ENCODE measurements at places on chromosomes 11 and 22.
A peak's percentile ranks its signal among the peaks of the same experiment; 100 is the strongest.

DNA sequence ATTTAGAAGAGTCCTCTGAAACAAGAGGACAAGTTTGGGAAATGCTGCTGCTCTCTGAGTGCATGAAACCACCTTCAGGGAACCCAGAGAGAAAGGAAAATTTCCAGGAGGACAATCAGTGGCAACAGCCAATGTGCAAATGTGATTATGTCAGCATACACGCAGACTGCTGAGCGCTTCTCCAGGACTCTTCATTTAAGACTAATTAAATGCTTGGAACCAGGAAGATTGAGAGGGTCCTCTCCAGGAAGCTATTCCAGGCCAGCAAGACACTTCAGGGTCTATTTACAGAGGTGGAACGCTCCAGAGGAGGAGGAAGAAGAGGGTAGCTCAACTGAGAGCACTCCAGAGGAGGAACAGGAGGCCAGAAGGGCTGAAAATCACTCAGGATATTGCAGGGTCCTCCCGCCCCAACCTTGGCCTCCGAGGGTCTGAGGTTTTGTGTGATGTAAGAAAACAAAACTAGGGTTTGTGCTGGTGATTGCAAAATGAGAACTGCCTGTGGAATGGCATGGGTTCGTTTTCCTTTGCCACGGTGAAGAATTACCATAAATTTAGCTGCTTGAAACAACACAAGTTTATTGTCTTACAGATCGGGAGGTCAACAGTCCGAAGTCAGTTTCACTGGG is 14.1 kb upstream of the HTR3A start:
- DNase-seq, result no peak

DNA sequence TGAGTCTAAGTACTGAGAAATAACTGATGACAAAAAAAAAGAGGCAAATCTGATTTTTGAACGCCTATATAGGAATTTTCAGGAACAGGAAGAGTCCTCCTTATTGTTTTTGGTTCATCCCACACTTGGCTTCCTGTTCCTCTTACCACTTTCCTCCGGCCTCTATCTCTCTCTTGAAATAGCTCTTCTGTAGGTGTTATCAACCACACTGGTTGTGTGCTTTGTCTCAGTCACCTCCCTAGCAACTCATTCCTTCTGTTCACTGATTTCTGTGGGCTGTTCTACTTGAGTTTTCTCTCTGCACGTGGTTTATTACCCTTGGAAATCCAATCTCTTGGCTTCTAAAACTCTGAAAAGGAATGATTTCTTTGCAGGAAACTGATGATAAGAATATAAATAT is 78.7 kb upstream of the C11orf87 start:
- DNase-seq, result no peak

DNA sequence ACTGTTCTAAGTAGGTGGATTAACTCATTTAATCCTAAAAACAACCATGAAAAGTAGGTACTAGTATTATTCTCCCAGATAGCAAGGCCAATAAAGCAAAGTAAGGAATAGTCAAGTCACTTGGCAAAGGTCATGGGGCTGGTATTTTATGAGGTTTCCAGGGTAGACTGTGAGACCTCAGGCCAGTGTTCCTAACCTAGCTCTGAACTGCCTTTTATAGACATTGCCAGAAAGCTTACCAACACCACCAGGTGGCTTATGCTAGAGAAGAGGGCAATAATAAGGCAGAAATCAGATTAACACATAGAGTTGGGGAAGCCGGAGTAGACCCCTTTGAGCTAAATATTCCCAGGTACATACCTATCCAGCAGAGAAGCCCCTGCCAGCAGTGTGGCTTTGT is 490.9 kb upstream of the TENM4 start:
- DNase-seq, result no peak

- no peak for DNase-seq
Observed at GRCh38 chr22:40703736-40704135, 24.5 kb downstream of the MCHR1 start.

DNA sequence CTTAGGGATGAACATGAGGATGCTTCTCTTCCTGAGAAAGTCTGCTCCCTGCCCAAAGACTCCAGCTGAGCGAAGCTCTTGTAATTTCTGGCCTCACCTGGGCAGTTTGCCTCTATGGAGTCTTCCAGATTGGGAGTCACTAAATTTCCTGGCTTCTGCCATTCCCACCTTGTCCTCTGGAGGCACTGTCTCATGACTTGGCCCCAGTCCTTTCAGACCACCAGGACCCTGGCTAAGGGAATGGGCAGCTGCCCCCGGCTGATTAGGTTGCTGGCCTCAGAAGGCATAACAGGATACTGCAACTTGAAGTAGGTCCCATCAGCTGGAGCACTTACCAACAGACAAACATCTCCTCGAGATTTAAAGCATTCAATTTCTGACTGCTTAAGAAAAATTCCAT is 128.1 kb upstream of the SPON1 start:
- DNase-seq, result no peak

DNA sequence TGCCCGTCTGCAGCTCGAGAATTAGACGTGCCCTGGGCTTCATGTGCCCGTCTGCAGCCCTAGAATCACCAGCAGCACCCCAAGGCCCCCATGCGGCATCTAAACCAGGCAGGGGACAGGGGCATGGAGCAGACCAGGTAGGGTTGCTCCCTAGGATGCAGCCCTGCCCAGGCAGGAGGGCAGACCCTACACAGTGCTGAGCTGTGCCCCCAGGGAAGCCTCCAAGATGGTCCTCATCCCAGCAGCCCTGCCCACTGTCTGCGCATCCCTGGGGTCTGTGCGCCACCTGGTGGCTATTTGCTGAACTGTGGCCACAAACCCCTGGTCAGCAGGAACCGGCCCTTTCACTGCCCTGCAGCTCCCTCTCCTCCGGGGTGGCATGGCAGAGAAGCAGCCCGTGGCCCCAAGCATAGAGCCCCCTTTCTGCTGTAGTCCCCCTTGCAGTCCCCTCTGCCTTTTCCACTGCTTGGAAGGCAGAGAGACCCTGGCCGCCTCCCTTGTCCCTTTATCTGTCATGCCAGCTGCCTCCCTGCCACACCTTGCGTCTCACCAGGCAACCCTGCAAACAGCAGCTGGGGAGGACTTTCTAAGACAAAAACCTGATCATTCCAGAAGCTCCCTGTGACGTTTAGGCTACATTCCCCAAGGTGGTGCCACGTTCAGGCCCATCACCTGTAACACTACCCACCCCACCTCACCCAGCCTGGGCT is 86.6 kb downstream of the KCNQ1 start:
- DNase-seq, result peak; percentile 87

GRCh38 chr11:67345247-67345919 is 8.0 kb downstream of the POLD4 start:
- DNase-seq, result no peak
